Muscle of back (tissue), 13 donors: ENCODE measurements at places on chromosomes 2 and 18.

DNA sequence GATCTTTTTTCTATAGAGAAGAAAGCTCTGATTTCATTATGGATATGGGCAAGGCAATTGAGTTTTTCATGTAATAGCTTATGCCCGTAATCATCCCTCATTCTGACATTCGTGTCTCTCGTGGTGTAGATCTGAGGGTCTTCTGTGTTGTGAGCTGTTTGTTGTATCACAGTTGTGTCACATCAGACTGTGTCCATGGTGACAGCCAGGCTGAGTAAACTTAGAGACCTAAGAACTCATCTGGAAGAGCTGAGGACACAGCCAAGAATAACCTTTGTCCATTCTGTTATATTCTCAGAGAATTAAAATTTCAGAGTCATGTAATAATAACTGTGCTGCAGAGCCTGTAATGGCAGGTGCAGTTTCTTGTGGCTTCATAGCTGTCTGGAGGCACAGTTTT, 116.5 kb downstream of the ATP9B start:
- no peak for DNase-seq

- peak; percentile 13 for DNase-seq
Measured at GRCh38 chr18:74457725-74458421, 765 bp upstream of the DIPK1C start.

GRCh38 chr2:236912326-236913120, 173.2 kb upstream of the COPS8 start:
- DNase-seq, result peak; percentile 36

- no peak for DNase-seq
Measured at GRCh38 chr18:50721006-50721405, 98.8 kb downstream of the MRO start.

DNA sequence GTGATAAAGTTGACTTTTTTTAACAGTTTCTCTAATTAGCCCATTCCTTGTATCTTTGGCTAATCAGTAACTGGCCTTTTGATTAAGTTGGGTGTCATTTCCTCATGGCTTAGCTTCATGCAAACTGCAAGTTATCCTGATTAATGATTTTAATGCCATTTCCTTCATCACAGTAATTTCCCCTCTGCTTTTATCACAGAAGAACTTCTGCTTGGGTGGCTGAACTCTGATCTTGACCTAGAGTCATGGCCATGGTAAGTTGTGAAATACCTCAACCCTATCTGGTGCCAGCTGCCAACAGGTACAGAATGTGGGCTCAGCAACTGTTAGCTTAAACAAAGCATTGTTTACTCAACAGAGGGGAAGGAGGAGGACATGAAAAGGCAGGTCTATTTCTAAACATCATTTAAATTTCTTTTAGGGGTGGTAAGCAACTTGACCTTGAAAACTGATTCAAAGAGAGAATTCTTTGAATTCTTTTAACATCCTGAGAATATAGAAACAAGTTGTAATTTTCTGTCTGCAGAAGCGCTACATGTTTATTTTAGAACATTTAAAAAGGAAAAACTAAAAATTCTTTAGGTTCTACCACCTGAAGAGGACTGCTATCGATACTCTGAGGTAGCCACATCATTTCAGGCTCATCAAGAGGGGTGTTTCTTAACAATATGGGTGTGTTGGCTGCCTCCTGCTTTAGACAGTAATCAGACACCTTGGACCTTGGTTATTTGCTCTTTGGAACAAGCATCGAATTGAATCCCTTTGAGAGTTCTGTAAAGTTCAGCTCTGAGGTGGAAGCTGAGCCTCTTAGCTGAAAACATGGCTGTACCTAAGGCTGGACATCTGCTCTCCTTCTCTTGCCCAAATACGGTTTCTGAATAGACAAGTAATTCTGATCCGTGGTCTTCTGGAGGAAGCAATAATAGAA, 39.7 kb downstream of the ANXA4 start:
- DNase-seq, result no peak

DNA sequence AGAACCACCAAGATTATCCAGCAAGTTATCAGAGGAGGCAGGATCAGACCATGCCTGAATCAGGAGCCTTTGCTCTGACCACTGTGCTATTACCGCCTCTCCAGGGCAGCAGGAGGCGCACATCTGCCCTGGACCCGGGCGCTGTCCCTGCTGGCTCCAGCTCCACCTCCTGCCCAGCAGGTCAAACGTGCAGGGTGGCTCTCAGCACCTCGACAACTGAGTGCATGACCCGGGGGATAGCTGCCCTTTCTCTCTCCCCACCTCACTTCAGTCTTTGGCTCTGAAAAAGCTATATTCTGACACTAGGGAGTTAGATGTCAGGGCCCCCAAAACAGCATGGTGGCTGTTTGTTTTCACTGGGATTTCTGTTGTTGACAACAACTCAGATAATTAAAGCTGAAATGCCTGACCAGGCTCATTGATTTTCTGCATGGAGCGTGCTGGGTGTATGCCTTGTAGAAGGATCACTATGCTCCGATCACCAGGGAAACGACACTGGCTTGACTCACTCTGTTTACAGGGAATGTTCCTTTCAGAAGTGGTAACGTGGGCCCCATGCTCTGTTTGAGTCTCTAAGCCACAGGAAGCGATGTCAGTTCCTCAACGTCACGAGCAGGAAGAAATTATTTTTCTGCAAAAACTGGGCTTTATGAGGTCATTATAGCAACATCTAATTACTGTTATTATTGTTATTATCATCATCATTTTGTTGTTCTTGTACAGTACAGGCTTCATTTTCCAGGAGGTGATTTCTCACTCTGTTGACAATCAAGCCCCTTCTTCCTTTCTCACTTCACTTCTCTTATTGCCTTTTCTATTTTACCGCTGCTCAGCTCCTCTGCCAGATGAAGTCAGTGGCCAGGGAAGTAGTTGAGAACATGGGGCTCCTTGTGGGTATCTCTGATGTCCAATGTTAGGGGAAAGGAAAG, 125.6 kb downstream of the PLB1 start:
- peak; percentile 86 for DNase-seq

DNA sequence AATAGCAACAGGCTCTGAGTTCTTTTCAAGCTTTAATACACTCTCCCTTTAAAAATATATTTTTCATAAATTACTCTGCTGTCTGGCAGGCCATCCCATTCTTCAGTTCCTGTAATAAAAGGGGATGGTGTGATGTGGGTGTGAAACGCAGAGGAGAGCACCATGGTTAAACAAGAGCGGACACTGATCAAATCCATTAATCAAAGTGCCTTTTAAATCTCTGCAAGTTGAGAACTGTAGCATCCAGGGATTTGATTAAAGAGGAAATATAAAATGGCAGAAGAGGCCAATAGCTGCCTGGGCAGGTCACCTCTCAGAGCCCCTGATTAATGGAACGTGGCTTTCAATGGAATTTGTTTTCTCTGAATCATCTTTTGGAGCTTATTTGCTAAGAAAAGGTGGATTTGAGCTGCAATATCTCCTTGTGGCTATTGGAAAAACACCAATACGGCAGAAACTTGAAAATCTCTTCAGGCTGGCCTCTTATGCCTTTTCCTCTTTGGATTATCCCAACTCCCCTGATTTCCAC, 96.9 kb downstream of the ACTR3 start:
- DNase-seq, result no peak

- DNase-seq, result no peak
Measured at GRCh38 chr18:6255116-6255705, 159.5 kb downstream of the L3MBTL4 start.

- no peak for DNase-seq
Measured at GRCh38 chr2:236844711-236845110, 241.0 kb upstream of the COPS8 start.

DNA sequence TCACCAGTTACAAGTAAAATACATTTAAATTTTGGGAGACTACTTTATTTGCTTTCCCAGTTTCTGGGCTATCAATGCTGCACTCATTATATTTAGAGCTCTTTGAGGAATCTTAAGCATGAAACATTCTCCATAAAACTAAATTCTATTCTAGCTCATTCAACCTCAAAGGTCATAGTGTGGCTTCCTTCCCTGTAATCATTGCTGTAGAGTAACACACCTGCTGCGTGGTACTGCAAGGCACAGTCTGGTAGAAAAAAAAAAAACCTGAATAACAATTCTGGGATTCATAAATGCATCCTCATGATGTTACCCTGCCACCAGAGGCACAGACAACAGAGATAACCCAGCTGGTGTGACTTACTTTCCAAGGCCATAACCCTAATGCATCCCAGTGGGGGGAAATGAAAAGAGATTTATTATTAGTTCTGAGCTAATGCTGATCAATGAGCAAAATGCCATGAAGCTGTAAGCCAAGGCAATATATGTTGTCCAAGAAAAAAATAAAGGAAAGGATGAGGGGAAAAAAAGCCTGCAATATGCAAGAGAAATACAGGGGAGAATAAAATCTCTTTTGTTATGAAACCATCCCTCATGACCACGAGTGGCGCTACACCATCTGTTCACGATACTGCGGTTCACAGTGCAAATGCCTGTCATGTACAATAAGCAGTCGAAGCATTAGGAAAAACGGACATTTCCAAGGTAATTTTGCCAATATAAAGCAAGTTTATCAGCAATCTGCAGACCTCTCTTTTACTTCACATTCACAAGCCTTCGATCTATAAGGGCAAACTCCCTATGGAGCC, 1481.6 kb upstream of the PIK3C3 start:
- no peak for DNase-seq

GRCh38 chr2:67666386-67667053, 269.4 kb downstream of the ETAA1 start:
- peak; percentile 17 for DNase-seq

- DNase-seq, result no peak
Measured at GRCh38 chr2:173165443-173166238, 90.0 kb downstream of the MAP3K20 start.

DNA sequence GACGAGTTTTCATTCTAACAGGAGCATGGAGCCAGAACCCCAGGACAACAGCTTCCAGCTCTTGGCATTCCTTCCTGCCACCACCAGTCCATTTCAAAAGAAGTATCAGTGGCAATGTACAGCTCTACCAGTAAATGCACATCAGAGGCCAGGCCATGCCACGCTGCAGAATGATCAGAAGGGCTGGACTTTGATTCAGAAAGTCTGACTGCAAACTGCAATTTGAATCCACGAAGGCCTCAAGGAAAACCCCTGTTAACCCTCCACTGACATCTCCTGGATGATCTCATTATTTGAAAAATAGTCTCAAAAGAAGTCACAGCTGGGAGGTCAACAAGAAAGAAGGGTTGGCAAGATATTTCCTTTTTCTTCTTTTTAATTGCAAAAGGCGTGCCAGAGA, 119.2 kb downstream of the MYO5B start:
- no peak for DNase-seq

DNA sequence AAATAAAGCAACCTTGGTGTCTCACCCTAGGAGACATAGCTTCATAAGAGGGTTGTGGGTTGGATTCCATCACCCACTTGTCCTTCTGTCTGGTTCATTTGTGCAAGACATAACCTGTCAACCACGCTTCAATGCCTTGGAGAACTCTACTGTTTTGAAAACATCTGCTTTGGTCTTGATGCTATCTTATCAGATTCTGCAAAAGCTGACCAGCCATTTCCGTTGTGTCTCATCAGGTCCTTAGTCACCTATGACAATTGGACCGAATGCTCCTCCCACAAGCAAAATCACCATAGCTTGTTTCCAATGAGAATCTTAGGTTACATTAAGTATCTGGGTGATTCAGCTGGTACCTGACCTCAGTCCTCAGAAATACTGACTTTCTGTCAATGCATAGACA, 35.4 kb downstream of the STAT4 start:
- no peak for DNase-seq

DNA sequence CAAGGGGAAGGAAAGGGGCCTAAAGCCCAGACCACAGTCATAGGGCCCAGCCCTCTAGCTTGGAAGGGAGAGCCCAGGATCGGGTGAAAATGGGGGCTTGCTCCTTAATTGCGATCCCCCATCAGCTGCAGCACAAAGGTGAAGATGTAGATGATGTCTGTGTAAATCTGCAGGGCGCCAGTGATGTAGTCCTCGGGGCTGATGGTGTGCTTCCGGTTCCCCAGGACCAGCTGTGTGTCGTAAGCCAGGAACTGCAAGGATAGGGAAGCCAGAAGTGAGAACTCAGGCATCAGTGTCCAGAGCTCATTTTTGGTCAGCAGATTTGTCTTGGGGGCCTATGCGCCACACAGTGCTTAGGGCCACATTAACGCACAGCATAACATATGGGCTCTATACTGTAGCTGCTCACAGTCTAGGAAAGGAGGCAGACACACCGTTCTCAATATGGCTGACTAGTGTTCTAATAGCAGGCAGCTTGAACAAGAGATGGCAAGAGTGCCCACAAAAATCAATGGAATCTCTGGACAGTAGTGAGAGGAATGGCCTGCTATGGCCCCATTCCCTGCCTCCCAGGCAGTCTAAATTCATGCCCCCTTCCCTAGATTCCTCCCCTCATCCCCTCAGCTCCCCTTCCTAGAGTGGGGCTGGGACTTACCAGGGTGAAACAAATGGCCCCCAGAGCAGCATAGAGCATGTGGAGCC, 5.2 kb downstream of the PNKD start:
- no peak for DNase-seq

DNA sequence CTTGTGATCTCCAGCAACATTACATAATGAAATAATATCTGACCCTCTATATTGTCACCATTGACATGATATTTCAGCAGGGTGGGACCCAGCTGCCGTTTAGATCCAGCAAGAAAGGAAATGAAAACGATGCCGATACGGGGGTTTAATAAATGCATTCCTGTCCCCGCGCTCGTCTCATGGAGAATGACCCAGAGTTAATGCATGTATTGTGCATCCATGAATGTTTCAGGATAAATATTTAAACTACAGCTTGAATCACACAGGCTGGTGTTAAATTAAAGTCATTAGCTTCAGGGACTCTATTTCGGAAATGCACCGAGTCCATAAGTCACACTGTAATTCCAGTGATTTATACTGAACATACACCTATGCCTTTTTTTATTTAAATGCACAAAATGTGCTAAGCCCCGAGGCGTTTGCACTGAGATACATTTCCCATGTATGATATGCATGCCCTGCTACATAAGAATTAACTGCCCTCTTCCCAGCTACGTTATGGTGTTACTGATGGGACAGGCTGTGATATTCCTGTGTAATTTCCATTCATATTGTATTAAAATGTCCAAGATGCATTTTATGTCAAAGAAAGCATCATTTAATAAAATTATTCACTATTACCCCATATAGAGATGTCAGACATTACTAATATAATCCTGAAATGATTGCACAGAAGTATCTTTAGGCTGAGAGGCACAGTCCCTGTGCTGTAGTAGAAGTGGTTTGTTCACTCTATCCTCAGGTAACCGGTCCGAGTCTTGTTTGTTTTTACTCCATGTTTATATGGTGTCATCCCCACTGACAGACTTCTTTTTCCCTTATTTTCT, 109.3 kb upstream of the ZNF516 start:
- no peak for DNase-seq

GRCh38 chr18:47260120-47260923, 8.9 kb upstream of the SKOR2 start:
- DNase-seq, result peak; percentile 34

GRCh38 chr2:36650031-36650829, 46.3 kb upstream of the VIT start:
- no peak for DNase-seq
